ENCODE measurements at places on chromosomes 11 and 22.

- no peak for DNase-seq
Measured at GRCh38 chr11:65576867-65577755, 1.3 kb downstream of the EHBP1L1 start.

GRCh38 chr22:47515384-47516125, 753.1 kb downstream of the TBC1D22A start:
- no peak for DNase-seq

GRCh38 chr11:2096919-2097301, 42.3 kb downstream of the IGF2 start:
- DNase-seq: no peak

GRCh38 chr11:63511048-63511748, 5.3 kb downstream of the LGALS12 start:
- no peak for DNase-seq

DNA sequence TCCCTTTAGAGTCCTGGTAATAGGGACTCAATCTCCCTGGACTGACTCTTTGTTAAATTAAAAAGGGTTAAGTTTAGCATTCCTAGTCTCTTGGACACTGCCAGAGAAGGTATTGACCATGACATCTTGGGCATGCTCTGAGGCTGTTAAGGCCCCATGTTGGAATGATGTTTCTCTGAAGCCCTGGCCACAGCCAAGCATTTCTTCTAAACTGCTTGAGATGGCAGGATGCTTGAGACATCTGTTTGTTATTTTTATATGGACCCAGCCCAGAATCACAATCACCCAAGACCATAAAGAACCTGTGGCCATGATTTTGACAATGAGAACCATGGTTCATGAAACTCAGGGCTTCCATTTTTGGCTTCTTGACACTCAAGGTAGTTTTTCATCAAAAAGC, 5.5 kb upstream of the ANKK1 start:
- no peak for DNase-seq

- no peak for DNase-seq
Measured at GRCh38 chr11:111833524-111833923, 37.9 kb downstream of the ALG9 start.

GRCh38 chr11:128696941-128697340, 3.1 kb downstream of the FLI1 start:
- DNase-seq: no peak

- no peak for DNase-seq
Measured at GRCh38 chr22:49255154-49255553, 572.5 kb downstream of the BRD1 start.

DNA sequence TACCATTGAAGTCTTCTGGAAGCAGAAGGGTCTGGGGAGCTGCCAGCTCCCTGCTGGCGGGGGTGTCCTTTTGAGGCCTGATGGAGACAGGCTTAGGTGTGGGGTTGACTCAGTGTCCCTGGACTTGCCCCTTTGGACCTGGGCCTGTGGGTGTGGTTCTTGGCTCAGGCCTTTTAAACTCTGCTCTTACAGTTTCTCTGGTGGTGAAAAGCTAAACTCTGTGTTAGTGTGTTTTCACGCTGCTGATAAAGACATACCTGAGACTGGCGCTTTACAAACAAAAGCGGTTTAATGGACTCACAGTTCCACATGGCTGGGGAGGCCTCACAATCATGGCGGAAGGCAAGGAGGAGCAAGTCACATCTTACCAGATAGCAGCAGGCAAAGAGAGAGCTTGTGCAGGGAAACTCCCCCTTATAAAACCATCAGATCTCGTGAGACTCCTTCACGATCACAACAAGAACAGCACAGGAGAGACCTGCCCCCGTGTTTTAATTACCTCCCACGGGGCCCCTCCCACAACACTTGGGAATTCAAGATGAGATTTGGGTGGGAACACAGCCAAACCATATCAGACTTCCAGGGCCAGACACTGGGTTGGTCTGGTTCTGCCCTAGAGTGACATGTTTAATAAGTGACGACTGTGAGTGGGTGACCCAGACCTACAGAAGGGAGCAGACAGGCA, 26.5 kb downstream of the GRAMD4 start:
- no peak for DNase-seq

- DNase-seq: no peak
Measured at GRCh38 chr11:1921574-1922141, 2.2 kb downstream of the TNNT3 start.

- no peak for DNase-seq
Measured at GRCh38 chr11:73376803-73377629, 817 bp downstream of the RELT start.

DNA sequence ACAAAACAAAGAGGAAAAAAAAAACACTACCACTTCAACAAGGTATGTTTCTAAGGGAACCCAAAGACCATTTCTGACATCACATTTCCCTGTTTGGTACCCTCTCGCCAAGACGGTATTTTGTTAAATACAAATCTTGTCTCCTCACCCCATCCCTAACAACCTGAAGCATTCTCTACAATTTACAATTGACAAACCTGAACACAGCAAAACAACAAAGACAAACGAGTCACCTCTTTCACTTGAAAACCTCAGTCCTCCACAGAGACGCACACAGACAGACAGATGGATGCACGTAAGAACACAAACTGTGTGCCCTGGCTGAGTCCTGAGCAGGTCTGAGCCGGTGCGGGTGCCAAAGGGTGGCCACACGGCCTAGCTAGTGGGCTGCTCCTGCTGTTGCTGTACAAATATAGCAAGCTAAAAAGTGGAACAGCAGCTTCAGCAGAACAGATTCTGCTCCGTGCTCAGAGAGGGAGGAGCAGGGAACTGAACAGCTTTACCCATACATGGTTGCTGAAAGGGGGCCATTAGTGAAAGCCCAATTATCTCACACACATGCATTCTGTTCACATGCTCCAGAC, 28.5 kb downstream of the CELF1 start:
- DNase-seq: no peak

GRCh38 chr11:55457641-55458040, 89.9 kb downstream of the OR4A15 start:
- DNase-seq: no peak

- no peak for DNase-seq
Measured at GRCh38 chr11:128574576-128575011, 12.8 kb downstream of the ETS1 start.

GRCh38 chr11:113906038-113906437, 1.4 kb downstream of the HTR3B start:
- peak; percentile 13 for DNase-seq

DNA sequence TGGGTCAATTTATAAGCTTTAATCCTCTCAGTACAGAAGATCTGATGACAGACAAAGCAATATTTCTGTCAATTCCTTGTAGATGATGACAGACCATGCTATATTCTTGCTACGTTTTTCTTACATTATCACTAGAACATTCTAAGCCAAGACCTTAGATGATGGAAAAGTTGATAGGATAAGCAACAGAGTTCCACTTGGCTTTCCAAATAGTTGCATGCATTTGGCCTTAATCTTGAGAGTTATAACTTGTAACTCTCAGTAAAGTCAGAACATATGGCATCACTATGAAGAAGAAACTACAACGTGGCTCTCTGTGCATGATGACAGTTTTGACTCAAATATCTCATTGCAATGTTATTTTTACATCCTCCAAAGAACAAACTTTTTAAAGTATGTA, 544.3 kb upstream of the LRRC4C start:
- DNase-seq: no peak

DNA sequence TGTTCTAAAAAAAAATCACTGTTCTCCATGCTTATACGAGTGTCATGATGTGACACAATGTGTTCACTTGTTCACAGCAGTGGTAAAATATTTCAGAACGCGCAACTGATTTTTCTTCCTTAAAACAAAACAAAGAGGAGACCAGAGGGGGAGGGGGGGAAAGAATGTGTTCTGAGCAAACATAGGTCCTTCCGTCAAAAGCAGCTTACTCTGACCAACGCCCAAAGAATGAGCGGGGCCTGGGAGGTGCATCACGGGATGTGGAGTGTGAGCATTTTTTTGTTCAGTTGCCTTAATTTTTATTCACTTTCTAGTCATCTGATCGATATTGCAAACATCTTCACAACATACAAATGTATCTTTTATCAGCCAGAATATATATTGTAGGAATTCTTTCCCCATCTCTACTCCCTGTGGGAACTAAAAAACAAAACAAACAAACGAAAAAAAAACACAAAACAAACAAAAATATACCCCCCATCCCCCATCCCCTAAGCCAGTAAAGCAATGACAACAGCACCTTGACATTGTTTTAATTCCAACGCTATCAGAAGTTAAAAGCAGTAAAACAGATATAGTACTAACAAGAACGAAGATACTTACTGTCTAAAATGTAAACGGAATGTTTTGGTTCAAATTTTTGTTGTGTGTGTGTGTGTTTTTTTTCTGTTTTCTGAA, 43.3 kb downstream of the BDNF start:
- no peak for DNase-seq

- DNase-seq: no peak
Measured at GRCh38 chr22:37982938-37983859, 1.2 kb downstream of the SOX10 start.

DNA sequence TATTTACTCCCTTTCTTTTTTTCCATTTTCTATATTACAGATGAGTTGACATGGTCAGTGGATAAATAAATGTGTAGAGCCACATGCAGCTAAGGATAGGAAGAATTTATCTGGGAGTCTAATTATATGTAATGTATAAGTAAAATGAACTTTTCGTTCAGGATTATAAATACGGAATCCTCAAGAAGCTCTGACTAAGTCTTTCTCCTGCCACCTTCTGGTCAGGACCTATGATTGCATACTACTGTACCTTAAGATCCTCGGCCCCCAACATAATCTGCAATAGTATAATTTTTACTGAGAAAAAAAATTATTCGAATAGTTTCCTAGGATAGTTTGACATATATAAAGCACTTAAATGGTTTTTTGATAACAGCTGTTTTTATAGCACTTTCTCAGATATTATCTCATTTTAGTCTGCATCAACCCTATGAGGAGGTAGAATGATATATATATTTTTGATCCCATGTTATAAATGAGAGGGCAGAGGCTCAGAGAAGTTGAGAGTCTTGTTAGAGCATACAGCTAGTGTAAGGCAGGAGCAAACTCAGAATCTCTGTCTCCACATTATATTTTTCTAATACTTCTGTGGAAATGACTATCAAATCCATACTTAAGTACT, 36.1 kb downstream of the CCDC90B start:
- DNase-seq: peak; percentile 24

DNA sequence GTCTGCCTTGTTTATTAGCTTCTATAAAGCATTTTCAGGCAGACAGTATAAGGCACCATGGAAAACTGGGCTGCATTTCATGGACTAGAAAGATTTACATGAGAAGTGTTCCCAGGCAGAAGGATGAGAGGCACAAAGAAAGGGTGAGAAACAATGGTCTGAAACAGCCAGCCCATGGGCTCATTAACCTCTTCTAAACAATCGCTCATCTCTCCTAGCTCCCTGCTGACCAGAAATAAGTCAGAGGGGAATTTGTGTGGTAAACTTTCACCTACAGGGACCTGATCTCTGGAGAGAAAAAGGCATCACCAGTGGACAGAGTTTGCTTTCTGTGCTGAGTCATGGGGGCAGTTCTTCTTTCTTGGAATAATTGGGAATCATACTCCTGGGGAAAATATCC, 51.8 kb upstream of the KIRREL3 start:
- DNase-seq: no peak

GRCh38 chr11:61731952-61732675, 20.3 kb upstream of the MYRF start:
- DNase-seq: no peak

DNA sequence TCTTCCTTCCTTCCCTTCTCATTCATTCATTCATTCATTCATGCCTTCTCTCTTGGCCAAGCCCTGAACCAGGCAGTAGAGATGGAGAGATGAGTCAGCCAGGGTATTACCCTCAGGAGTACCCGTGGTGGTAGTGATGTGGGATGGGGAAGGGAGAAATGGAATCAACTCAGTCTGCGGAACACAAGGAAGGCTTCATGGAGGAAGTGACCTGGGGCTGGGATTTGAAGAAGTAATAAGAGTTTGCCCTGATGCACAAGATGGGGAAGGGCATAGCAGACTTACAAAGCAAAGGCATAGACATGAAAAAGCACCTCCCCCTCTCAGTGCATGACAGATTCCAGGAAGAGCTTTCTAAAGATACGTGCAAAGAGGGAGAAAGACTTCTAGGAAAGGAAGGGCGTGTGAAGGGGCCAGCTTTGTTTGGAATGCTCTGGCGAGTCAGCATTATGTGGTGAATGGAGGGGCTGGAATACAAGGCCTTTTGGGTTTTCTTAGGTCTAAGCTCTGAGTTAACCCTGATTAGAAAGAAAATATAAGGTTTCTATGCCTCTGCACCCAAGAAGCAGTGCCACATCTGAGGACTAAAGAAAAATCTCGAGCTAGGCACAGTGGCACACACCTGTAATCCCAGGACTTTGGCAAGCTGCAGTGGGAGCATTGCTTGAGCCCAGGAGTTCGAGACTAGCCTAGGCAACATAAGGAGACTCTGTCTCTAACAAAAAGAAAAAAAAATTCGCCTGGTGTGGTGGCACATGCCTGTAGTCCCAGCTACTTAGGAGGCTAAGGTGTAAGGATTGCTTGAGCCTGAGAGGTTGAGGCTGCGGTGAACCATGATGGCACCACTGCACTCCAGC, 36.4 kb upstream of the ACER3 start:
- DNase-seq: no peak

DNA sequence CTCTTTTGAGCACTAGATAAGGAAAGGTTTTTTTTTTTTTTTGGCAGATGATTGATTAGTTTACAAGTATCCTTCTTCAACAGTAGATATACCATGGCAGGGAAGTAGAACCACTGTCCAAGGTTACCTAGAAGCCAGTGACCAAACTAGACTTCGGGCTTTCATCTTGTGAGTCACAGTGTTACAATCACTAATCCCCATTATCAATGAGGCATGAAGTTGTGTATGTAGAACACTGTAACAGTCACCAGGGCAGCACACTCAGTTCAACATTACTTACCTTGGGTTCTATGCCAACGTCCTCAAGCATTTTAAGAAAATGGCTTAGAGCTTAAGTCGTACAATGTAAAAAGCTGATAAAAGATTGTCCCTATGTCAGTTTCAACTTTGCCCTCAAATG, 430.9 kb downstream of the ETS1 start:
- DNase-seq: no peak
